ENCODE measurements at places on chromosomes 1 and 21.

GRCh38 chr21:29308456-29308783 lies 9.7 kb downstream of the BACH1 start:
- DNase-seq, result no peak

DNA sequence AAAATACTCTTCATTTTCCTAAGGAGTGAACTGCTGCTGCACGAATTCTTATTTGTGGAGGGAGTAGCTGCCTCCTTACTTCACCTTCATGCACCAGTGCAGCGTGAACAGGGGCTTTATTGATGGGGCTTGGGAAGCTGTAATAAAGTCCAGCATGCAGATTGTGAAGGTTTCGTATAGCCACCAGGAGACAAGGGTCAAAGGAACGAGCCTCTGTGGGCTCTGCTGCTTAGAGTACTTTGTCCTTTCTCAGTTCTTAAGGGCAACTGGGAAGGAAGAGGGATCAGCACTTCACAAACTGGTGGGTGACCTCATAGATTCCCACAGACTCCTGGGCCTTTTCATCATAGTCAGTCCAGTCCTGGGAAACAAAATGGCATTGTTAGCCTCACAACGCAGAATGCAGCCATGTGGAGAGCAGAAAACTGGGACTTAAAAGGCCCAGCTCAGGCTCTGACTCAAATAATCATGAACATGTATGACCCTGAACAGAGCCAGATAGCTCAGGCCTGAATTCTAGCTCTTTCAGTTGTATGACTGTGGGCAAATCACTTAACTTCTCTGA lies 6.0 kb downstream of the CZIB start:
- DNase-seq, result no peak

DNA sequence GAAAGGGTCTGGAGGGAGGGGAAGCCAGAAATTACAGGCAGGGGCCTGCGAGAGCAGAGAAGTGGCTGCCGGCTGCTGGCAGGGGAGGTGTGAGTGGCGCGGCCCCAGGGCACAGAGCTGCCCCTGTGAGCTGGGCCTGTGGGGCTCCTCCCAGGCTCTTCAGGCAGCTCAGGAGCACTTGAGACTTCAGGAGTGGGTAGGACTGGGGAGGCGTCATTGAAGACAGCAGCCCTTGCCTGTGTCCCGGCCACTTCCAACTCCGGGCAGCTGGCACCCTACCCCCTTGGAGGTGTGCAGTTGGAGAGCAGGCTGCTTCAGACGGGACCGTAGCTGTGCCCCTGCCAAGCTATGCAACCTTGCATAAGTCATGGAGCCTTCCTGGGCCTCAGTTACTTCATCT lies 87.5 kb upstream of the ACTL8 start:
- DNase-seq, result no peak

DNA sequence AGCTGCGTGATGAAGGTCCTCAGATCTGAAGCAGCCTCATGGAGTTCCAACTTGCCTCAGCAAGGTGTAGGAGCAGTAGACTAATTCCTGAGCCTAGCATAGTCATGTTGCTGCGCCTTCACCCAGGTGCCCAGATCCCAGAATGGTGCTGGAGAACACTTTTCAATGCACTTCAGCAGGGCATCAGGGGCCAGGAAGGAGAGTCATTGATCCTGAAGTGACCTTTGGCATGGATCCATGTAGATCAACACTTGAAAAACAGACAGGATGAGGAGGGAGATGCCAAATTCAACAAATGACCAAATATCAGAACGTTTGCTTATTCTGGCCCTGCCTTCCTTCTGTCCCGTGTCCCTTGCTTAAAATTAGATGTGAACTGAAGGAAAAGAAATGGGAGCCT lies 91.9 kb downstream of the LEPR start:
- DNase-seq, result no peak

GRCh38 chr1:166122873-166123466 lies 43.8 kb downstream of the FAM78B start:
- DNase-seq, result no peak

- DNase-seq, result no peak
These were observed 28.5 kb upstream of the CREG1 start for GRCh38 chr1:167582064-167582463.

DNA sequence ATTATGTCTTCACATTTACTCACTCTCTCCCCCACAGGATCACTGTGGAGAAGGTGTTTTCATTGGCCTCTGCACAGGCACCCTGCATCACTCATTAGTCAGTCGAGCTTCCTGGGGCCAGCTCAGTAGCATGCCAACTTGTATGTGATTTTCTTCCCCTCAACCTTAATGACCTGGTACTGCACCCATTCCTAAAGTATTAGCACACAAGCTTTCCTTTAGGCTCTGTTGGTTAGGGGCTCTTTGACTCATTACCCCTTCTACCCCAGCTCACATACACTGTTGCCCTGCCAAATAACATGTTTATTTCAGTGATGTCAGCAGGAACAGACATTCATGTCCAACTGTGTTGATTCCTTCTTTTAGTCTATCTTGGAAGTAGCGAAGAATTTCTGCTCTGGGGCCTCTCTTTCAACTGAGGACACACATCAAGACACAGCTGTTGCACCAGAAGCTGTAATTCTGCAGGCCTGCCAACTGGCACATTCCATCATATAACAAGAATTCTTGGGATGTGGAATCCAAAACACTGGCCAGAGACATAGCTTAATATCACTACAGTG lies 603.5 kb upstream of the ADAMTS5 start:
- no peak for DNase-seq

DNA sequence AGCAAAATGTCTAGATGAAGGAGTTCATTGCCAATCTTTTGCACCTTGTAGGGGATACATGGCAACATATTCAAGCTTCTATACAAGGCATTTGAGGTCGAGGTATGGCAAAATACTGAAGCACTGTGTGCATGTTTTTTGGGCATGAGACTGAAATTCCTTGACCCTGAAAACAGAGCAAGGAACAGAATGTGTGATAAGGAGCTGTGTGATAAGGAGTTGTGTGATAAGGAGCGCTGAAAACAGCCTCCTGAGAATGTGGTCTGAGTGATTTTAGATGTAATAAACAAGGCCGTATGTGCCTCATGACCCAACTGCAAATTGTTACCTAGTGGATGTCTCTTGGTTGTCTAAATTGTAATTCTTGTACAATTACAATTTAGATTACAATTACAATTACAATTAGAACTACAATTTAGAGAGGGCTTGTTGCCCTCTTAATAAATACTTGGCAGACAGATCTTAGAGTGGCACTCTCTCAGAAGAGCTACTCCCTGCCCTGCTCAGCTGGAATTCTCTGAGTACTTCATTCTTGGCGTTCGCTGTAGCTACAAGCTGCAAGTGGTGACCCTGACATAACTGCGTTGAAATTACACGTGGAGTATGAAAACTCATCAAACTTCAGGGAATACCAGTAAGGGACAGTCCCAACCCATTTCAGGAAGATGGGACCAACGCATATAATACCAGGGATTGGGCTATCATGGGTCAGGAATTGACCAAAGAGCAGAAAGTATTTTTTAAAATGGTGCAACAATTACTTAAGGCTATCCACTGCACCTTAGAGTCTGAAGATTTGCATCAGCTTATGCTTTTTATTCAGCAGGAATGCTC lies 20.0 kb upstream of the ITLN1 start:
- no peak for DNase-seq

DNA sequence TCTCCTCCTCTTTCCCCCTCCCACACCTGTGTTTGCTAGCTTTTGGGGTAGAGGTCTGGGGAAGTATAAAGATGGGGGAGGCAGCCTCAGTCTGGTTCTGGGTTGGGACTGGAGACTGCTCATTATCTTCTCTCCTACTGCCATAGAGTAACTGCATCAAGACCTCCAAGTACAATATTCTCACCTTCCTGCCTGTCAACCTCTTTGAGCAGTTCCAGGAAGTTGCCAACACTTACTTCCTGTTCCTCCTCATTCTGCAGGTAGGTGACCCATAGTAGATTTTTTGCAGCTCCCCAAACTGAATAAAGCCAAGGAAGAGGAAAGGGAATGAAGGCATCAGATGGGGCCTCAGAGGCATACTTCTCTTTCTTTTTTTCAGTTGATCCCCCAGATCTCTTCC lies 5.3 kb downstream of the ATP8B2 start:
- no peak for DNase-seq

- no peak for DNase-seq
These were observed 538.9 kb downstream of the LMO4 start for GRCh38 chr1:87867626-87868025.

GRCh38 chr1:38533772-38534472 lies 325.6 kb downstream of the RRAGC start:
- no peak for DNase-seq

GRCh38 chr1:230292689-230293389 lies 133.3 kb downstream of the PGBD5 start:
- no peak for DNase-seq

DNA sequence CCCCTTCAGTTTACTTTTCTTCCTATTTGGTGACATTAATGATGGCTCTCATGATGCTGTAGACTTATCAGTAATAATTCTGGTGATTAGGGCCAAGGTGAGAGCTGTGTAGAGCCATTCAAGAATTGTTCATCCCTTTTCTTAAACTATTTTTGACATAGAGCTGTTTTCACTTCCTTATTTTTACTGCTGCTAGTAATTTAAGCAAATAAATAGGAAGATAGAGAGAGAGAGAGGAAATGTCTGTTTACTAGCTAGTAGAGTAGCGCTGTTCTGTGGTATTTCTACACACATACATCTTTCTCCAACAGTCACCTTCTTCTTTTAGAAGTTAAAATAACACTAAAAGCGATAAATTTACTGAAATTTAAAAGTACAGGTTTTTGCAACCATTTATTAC lies 678.0 kb upstream of the ZP4 start:
- DNase-seq, result no peak

DNA sequence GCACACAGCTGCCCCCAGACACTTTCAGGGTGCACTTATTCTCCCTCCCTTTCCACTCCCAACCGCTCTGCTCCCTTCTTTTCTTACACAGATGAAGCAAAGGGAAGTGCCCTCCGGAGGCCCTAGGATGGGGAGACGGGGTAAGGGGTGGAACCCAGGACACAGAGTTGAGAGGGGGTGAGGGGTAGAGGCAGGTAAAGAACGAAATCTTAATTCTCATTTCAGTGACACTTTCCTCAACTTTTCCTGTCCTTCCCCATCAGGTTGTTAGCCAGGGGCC lies 12.8 kb downstream of the PLEKHO1 start:
- DNase-seq, result no peak

- DNase-seq, result no peak
These were observed 157.9 kb upstream of the NRIP1 start for GRCh38 chr21:15222707-15223106.

DNA sequence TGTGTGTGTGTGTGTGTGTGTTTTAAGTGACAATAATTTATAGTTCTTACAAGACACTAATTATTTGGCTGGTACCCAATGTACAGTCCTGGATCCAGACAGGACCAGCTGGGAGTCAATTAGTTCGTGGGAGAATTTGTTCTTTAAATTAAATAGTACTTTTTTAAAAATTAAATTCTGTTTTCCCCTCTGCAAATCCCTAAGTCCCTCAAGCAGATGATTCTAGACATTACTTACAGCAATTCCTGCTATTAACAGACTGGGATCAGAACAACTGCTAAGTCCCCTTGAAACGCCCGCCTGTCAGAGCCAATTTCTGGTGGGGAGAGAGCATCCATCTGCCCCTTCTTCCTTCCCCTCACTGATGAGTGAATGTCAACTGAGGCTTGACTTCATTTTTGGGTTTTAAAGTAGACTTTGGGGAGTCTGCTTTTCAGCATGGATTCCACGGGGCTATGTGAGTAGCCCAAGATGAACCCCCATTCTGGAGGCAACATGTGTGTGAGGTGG lies 83.9 kb downstream of the SMYD2 start:
- DNase-seq, result no peak

- no peak for DNase-seq
These were observed 553.9 kb downstream of the DPYD start for GRCh38 chr1:97366984-97367383.

- no peak for DNase-seq
These were observed 42.0 kb downstream of the S1PR1 start for GRCh38 chr1:101278845-101279244.

DNA sequence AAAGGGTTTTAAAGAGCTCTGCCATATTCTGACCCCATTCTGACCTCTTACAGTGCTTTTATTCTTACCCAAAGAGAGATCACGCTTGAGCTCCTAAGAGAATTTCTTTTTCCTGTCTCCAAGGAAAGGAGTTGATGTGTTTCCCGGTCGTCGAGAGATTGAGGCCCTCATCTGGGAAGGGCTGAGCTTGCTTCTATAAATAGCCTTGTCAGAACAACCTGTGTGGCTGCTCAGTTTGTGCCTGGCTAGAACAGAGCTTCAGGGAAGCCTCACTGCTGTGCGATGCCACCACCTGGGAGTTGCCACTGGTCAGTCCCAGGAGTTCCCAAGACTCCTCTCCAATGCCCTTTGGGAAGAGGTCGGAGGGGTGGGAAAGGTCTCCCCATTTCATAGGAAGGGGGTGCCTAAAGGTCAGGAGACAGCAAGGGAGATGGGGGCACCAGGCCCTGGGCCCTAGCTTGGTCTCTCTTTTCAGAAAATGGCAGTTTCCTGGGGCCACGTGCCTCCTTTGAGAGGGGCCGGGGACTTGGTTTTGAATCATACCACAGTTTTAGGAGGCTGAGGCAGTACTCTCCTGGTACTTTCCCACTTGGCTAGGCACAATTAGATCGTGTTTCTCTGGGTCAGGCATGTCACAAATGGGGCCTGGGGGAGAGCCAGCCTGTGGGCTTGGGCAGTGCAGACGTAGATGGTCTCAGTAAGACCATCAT lies 52.1 kb downstream of the EIF2D start:
- no peak for DNase-seq

GRCh38 chr1:91520942-91521507 lies 20.4 kb downstream of the CDC7 start:
- no peak for DNase-seq

GRCh38 chr1:31765041-31765467 lies 914 bp upstream of the ADGRB2 start:
- no peak for DNase-seq

DNA sequence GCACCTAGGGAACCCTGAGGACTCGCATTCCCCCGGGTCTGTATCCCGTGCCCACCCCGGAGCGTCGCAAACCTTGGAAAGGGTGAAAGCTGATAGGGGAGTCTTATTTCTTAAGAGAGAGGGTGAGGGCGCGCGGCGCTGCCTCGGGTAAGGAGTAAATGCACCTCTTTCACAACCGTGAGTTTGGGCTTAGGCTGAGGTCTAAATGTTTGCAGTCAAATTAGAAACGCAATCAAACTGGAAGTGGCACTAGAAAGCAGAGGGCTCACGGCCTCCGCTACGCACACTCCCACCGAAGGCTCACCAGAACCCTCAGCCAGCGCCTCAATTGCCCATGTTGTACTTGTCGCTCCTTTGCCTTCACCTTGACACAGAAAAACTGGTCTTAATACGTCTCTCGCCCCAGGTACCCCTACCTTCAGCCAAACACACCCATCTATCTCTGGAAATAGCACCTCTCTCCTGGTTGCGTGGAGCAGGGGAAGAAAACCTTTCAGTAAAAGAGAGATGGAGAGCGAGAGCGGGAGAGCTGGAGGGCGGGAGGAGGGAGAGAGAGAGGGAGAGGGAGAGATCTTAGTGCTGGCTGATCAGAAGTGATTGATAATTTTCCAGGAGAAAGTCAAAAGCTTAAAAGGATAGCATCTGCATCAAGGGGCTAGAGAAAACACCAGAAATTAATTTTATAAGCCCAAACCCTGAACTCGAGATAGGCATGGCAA lies 1.7 kb upstream of the HLX start:
- DNase-seq, result no peak
